ENCODE measurements at places on chromosomes 2 and 18.

GRCh38 chr2:209687323-209687969, 84.2 kb upstream of the UNC80 start:
- no peak for DNase-seq

DNA sequence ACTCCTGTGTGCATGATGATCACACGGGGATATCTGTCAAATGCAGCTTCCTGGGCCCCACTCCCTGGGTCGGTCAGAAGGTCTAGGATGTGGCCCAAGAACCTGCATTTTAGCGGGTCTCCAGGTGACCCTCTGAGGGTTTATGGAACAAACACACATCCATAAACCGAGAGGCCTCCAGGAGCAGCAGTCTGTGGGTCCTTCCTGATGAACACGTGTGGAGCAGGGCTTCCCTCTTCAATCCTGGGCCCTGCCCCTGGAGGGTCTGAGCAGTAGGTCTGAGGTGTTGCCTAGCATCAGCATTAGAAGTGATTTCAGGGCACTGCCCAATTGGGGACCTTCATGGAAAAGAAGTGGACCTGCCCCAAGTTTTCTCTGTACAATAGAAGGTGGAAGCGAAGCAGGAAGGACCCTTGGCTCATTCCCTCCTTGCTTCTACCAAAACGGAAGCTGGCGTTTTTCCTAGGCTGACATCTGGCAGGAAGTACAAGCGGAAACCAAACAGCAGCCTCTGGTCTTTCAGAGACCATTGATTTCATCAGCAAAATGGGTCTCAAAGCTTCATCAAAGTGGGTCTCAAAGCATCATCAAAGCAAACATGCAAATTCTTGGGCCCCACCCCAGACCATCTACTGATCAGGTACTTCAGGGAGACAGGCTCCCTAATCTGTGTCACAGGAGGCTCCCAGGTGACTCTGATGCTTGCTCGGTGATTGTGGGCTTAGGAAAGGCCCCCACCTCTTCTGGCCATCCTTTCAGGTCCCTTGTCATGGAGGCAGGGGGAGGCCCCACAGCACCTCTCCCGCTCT, 30.7 kb downstream of the INO80C start:
- no peak for DNase-seq

GRCh38 chr2:75598589-75599155, 37.9 kb upstream of the EVA1A start:
- DNase-seq: no peak

- DNase-seq: no peak
Measured at GRCh38 chr2:201152999-201153815, 29.7 kb upstream of the CASP10 start.

DNA sequence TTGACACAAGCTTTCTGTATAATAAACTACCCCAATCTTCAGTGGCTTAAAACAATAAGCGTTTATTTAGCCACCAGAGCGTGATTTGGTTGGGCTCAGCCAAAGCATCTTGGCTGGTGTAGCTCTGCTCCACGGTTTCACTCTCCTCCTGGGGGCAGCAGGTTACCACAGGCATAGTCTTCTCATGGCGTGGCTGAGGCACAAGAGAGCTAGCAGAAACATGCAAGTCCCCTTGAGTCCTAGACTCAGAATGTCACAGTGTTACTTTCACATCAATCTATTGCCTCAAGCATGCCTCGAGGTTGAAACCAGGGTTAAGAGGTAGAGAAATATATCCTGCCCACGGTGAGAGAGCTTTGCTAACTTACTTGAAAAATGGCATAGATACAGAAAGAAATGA, 19.9 kb upstream of the SLC9A2 start:
- no peak for DNase-seq

- no peak for DNase-seq
Measured at GRCh38 chr2:234879671-234880455, 72.0 kb upstream of the SH3BP4 start.

GRCh38 chr2:152513681-152514080, 178.7 kb downstream of the FMNL2 start:
- no peak for DNase-seq

GRCh38 chr2:3405876-3406275, 26.4 kb downstream of the TRAPPC12 start:
- no peak for DNase-seq

GRCh38 chr18:58117786-58118403, 73.9 kb downstream of the NEDD4L start:
- DNase-seq: no peak

GRCh38 chr18:59659508-59660170, 37.6 kb downstream of the CCBE1 start:
- DNase-seq: no peak

- no peak for DNase-seq
Measured at GRCh38 chr2:150133623-150134022, 353.8 kb downstream of the RND3 start.

- DNase-seq: peak; percentile 40
Measured at GRCh38 chr2:6866275-6866671, 566 bp upstream of the CMPK2 start.

- no peak for DNase-seq
Measured at GRCh38 chr2:168424112-168424951, 31.7 kb upstream of the CERS6 start.

GRCh38 chr18:78939105-78939504, 40.5 kb upstream of the SALL3 start:
- DNase-seq: no peak

DNA sequence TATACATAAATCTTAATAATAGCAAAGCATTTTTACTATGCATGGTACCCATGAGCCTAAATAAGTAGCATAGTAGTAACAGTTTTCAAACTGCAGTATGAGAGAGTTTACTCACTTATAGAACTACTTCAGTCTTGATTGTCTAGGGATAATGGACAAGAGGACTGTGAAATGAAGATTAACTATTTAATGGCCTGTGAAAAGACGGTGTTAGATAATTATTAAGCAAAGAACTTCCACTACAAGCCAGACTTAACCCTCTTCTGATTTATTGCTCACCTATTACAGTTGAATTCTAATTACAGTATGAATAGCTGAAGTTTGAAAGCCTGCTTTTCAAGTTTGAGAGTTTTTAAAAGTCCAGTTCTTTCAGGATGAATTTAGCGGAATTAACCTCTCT, 18.9 kb downstream of the PIK3C3 start:
- DNase-seq: no peak

- DNase-seq: no peak
Measured at GRCh38 chr2:52314231-52314630, 1282.3 kb upstream of the NRXN1 start.

DNA sequence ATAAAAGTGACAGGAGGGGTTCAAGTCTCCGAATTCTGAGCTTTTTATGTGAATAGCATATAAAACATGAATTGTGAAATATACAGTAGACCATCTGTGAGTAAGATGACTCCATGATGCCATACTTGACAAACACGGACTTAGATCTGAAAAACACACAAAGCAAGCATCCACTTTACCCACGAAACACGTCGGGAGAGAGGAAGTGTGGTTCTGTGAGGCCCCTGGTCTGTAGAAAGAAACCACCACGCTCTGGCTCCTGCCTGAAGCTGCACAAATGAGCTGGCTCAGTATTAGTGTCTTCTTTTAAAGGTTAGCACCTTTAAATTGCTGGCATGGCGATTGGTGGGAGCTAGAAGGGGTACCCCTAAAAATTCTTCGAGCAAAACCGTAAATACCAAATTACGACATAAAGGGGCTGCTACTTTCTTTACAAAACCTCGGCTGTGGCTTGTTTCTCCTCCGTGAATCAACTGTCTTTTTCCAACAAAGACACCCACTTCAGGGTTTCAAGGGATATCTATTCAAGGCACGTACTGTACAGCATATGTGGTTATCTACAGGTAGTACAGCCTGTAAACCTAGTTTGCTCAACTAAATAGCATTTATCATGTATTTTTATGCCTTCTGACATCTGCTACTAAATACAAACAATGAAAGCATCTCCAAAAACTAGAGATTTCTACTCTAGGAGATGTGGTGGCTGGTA, 70.9 kb downstream of the AFF3 start:
- DNase-seq: no peak

DNA sequence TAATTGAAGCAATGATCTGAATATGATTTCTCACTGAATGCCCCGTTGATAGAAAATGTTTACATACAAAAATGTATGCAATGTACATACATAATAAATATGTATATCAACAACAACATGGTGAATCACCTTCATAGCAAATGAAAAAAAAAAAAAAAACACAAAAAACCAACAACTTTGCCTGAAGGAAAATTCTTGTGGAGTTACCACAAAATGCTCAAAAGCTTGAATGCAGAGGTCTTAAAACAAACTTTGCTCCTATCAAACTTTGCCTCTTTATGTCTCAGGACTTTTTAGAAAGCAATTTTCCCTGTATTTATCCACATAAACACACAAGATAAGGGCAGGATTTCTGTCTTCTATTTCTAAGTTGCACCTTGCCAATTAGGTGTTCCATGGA, 92.9 kb upstream of the SIX2 start:
- no peak for DNase-seq

GRCh38 chr2:810397-810796, 133.2 kb upstream of the TMEM18 start:
- no peak for DNase-seq

DNA sequence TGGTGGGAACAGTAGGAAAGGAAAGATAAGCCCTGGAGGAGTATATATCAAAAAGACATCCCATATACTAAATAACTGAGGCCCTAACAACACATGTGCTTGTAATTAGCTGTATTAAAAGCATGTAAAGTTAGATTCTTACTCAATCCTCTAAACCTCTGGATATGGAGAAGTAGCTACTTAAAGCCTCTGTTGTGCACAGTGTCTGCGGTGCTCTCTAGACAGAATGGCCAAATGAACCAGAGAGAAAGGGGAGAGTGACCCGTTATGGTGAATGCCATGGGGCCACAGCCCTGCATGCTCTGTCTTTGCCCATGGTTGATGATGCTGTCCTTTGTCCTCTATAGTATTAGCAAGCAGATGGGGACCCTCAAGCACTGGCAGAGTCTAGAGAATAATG, 104.4 kb upstream of the SLC8A1 start:
- DNase-seq: no peak

DNA sequence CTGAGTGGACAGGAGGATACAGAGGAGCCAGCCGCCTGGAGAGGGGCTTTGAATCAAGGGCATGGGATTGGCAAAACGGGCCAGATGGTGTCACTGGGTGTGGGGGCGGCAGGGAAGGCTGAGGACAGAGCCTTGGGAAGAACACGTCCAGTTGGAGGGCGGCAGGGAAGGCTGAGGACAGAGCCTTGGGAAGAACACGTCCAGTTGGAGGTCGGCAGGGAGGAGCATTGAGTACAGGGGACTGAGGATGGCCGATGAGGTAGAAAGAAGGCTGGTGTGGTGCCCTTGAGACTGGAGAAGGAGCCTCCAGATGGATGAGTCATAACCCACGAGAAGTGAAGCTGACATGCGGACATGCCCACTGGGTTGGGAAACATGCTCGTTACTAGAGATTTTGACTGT, 4.5 kb downstream of the HES6 start:
- no peak for DNase-seq

DNA sequence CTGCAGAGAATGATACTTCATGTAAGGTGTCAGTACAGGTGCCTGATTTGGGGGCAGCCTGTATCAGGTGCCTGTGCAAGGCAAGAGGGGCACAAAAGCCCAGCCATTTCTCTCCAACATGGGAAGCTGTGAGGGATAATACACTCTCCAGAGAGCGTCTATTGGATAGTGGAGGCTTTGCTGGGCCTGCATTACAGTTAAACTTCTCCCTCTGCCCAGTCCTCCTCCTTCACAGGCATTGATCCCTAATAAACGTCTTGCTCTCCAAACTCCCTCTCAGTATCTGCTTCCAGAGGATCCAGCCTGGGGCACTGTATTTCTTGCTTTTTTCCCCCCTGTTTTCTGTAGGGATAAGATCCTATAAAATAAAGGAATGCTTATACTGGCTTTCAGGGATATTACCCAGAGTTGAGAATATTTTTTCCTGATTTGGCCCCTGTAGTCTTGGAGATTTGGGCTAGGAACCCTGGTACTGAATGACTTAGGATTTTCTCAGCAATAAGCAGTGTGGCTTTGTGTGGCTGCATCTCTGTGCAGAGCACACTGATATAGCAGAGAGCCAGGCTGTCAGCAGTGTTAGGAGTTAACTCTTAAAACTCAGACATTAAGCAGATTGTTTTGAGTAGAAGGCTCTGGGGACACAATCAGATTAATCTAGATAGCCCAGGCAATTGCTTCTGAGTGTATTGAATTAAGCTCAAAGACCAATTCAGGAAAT, 330.6 kb downstream of the CYRIA start:
- no peak for DNase-seq

- DNase-seq: no peak
Measured at GRCh38 chr2:227848586-227848985, 22.8 kb upstream of the DAW1 start.

- DNase-seq: no peak
Measured at GRCh38 chr2:80858965-80859364, 554.4 kb upstream of the LRRTM1 start.

DNA sequence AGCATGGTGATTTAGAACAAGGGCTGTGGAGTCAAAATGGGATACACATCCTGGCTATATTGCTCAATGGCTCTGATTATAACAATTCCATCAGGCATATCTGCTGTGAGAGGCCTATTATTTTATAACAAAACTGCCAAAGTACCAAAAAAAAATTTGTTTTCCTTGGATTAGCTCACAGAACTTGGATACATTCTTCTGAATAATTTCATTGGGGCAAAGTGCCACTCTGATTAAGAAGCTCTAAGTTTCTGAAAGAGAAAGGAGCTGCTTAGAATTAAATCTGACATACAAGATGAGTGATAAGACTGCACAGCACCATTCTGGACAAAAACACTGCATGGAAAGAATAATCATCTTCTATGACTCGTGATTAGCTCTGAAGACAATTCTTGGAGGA, 85.7 kb downstream of the SMC6 start:
- no peak for DNase-seq

GRCh38 chr2:40489678-40489960, 37.7 kb upstream of the SLC8A1 start:
- DNase-seq: no peak

DNA sequence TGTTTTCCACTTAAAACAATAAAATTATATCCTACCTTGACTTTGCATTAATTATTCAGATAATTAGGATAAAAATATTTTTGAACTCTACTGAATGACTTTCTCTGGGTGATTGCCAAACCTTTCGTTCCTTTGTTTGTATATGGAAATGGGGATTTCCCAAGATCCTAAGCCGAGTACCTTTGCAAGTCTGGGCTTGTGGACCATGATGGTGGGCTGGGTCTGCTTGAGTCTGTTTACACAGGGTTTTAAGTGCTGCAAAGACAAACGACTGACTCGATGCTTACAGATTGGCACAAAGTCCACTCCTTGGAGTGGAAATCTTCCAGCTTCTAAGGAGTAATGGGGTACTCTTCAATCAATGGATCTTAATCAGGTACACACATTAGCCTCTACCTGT, 659.5 kb downstream of the TSN start:
- DNase-seq: no peak

DNA sequence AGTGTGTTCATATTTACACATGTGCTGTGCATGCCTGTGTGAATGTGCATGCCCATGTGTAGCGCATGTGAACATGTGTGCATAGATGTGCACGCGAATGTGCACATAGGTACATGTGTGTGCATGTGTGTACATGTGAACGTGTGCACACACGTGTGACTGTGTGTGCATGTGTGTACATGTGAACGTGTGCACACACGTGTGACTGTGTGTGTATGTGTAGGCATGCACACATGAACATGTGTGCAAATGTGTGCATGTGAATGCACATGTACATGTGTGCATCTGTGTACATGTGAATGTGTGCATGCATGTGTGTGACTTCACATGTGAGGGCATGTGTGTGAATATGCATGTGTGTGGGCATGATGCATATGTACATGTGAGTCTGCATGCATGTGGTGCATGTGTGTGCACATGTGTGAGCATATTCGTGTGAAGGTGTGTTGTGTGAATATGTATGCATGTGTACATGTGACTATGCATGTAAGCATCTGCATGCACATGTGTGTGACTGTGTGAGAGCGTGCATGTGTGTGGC, 122.4 kb downstream of the PTGR3 start:
- DNase-seq: no peak

Measured in frontal cortex (tissue), 4 donors.